ENCODE measurements at places on chromosomes 5 and 9. TPM values are rescaled to one million over a fixed set of nuclear protein-coding genes. Genes with fewer than 3 reads are reported as not detected.

The JAKMIP2 gene
- 37.1 TPM for total RNA-seq

The DMGDH gene
- total RNA-seq = 10.8 TPM

The PDE6A gene
- 0.30 TPM for total RNA-seq

The DND1 gene
- not detected for total RNA-seq

The BARHL1 gene
- 0.14 TPM for total RNA-seq

The SPINK4 gene
- not detected for total RNA-seq

The FOXE1 gene
- 0.47 TPM for total RNA-seq

The TMEM174 gene
- total RNA-seq = 0.18 TPM

The TEX48 gene
- not detected for total RNA-seq

The NEUROG1 gene
- total RNA-seq = 1.7 TPM

The CDH9 gene
- 1.1 TPM for total RNA-seq

The PDGFRB gene
- 8.2 TPM for total RNA-seq

The CCDC152 gene
- total RNA-seq = 16.5 TPM

The WWC1 gene
- 7.7 TPM for total RNA-seq

The RECK gene
- total RNA-seq = 4.2 TPM

The SLC36A2 gene
- not detected for total RNA-seq

The PCDHGC3 gene
- 39.9 TPM for total RNA-seq

The TLX3 gene
- 0.14 TPM for total RNA-seq

The SLC45A2 gene
- 0.68 TPM for total RNA-seq

The NRG2 gene
- 0.71 TPM for total RNA-seq

The CORO2A gene
- total RNA-seq = 2.2 TPM

The RNF38 gene
- total RNA-seq = 28.5 TPM

The PSMD5 gene
- total RNA-seq = 14.9 TPM

The TAF1L gene
- 0.19 TPM for total RNA-seq

The TOPORS gene
- 22.8 TPM for total RNA-seq

The MZB1 gene
- total RNA-seq = 0.45 TPM

The CETN3 gene
- 34.7 TPM for total RNA-seq

The MIER3 gene
- 20.2 TPM for total RNA-seq

The BTNL3 gene
- total RNA-seq = not detected

The LCN9 gene
- 1.7 TPM for total RNA-seq

The LECT2 gene
- not detected for total RNA-seq

The FOXD4L3 gene
- total RNA-seq = 0.14 TPM

The SLC4A9 gene
- not detected for total RNA-seq

The CTSL gene
- 27.8 TPM for total RNA-seq

The CSNK1G3 gene
- 35.0 TPM for total RNA-seq

The SMIM33 gene
- 0.81 TPM for total RNA-seq

The PLPP7 gene
- total RNA-seq = 1.1 TPM

The NOL6 gene
- total RNA-seq = 44.1 TPM

The RMRP gene
- 19,424 TPM for total RNA-seq

The C5orf52 gene
- not detected for total RNA-seq

The ANKRD34B gene
- total RNA-seq = 0.16 TPM

Data from motor neuron (in vitro differentiated cells).